ENCODE measurements at places on chromosomes 12 and 14.

DNA sequence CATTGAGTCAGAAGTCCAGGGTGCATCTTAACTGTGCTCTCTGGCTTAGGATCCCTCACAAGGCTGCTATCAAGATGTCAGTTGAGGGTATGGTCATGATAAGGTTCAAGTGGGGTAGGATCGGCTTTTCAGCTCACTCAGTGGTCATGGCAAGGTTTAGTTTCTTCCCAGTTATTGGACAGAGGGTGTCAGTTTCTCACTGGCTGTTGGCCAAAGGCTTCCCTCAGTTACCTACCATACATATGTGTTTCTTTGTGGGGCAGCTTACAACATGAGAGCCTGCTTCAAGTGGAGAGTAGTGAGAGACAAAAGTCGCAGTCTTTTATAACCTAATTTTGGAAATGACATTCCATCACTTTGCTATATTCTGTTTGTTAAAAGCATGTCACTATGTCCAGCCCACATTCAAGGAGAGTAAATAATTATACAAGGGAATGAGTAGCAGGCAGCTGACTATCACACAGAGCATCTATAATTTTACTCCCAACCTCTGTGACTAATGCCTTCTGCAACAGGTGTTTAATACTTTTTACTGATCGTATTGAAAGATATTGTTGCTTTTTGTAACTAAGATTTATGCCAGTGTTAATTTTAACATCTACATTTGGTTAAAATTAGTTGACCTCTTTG is 572.8 kb upstream of the FBXO33 start:
- DNase-seq, result no peak

- DNase-seq, result peak; percentile 3
Observed at GRCh38 chr14:26606729-26607312, 9.0 kb upstream of the NOVA1 start.

GRCh38 chr12:86914721-86915120 is 658.5 kb upstream of the MGAT4C start:
- DNase-seq, result peak; percentile 20

GRCh38 chr12:97017213-97017612 is 110.2 kb downstream of the NEDD1 start:
- DNase-seq, result no peak

- DNase-seq, result peak; percentile 26
Observed at GRCh38 chr12:115943630-115944391, 333.7 kb downstream of the MED13L start.

- peak; percentile 13 for DNase-seq
Observed at GRCh38 chr12:22631863-22632463, 7.0 kb downstream of the ETNK1 start.

DNA sequence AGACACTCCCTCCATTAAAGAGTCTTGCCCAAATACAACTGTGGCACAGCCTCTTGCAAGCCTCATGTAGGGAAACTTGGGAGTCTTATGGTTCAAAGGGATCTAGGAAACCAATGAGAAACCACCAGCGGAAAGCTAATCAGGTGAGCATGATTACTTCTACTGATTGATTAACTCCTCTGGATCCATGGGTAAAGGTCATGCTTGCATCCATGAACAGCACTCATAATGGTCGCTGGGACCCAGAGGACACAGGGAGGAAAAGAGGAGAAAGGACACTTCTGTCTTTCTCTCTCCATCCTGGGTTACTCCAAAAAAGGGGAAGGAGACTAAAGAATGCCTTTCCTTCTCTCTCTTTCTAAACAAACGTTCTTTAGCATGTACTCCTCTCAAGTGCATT is 1397.2 kb downstream of the LRFN5 start:
- no peak for DNase-seq

DNA sequence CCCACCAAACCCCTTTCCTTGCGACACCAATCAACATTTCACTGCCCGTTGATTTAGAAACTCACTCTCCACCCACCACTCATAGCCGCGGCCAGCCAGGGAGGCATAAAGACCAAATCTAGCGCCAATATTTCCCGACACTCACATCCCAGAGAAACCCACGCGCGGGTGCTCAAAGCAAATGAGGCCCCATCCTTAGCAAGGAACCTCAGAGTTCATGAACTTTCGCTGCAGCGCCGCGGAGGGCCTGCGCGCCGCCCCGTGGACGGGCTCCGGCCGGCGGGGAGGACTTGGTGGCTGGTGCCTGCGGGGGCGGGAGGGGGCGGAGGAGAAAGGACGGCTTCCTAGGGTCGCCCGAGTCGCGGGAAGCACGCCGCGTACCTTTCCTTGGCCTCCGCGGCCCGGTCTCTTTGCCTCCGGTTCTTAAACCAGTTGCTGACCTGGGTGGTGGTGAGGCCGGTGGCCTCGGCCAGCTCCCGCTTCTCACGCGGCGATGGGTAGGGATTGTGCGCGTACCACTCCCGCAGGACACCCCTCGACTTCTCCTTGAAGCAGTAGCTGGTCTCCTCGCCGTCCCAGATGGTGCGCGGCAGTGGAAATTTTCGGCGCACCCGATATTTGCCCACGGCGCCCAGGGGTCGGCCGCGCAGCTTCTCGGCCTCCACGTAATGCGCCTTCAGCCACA is 886 bp downstream of the SIX1 start:
- peak; percentile 18 for DNase-seq

GRCh38 chr12:122975790-122976647 is 975 bp downstream of the OGFOD2 start:
- no peak for DNase-seq

GRCh38 chr12:74847169-74847568 is 309.5 kb downstream of the ATXN7L3B start:
- no peak for DNase-seq

- no peak for DNase-seq
Observed at GRCh38 chr14:21940887-21941856, 267.6 kb upstream of the OR4E1 start.

- no peak for DNase-seq
Observed at GRCh38 chr14:65926504-65926903, 514.0 kb downstream of the FUT8 start.

Data from AG10803 (cell line).